ENCODE measurements at places on chromosomes 1 and 21.
A peak's percentile ranks its signal among the peaks of the same experiment; 100 is the strongest.

- no peaks in the 10 kb centered on the region for H3K27me3 ChIP-seq
- no peak overlapping the region for H3K27ac ChIP-seq
- H3K4me3 ChIP-seq: no peak overlapping the region
- DNase-seq: no peak
- H3K36me3 ChIP-seq: peaks cover 75% of the 10 kb centered on the region
These were observed 71.7 kb downstream of the TRIM11 start for GRCh38 chr1:228334954-228335353.

- no peak for DNase-seq
- H3K36me3 ChIP-seq: no peaks in the 10 kb centered on the region
- H3K4me3 ChIP-seq: no peak overlapping the region
- H3K4me1 ChIP-seq: no peaks in the 10 kb centered on the region
- H3K27me3 ChIP-seq: peaks cover 69% of the 10 kb centered on the region
These were observed 8.4 kb upstream of the GUCA2B start for GRCh38 chr1:42144711-42145388.

GRCh38 chr1:84973498-84974334 is 23.2 kb downstream of the MCOLN2 start:
- H3K4me1 ChIP-seq: no peaks in the 10 kb centered on the region
- no peak overlapping the region for H3K4me3 ChIP-seq
- DNase-seq: no peak
- no peak overlapping the region for H3K27ac ChIP-seq

DNA sequence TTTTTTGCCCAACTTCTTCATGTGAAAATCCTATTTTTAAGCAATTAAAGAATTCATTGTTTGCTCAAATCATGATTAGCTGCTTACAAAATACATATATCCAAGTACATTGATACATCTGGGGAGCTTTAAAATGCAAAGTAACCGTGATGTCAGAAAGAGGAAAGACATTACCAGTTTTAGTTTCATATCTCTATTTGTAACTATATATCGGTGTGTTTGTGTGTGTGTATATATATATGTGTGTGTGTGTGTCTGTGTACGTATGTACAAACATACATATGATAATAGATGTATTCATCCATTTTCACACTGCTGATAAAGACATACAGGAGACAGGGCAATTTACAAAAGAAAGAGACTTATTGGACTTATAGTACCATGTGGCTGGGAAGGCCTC is 310.1 kb downstream of the DPYD start:
- no peaks in the 10 kb centered on the region for H3K4me1 ChIP-seq
- H3K27me3 ChIP-seq: no peaks in the 10 kb centered on the region
- no peak overlapping the region for H3K4me3 ChIP-seq
- no peaks in the 10 kb centered on the region for H3K36me3 ChIP-seq
- no peak overlapping the region for H3K27ac ChIP-seq

- H3K36me3 ChIP-seq: no peaks in the 10 kb centered on the region
- peaks cover 42% of the 10 kb centered on the region for H3K4me1 ChIP-seq
- DNase-seq: no peak
These were observed 32.1 kb downstream of the TGFB2 start for GRCh38 chr1:218377143-218377660.

DNA sequence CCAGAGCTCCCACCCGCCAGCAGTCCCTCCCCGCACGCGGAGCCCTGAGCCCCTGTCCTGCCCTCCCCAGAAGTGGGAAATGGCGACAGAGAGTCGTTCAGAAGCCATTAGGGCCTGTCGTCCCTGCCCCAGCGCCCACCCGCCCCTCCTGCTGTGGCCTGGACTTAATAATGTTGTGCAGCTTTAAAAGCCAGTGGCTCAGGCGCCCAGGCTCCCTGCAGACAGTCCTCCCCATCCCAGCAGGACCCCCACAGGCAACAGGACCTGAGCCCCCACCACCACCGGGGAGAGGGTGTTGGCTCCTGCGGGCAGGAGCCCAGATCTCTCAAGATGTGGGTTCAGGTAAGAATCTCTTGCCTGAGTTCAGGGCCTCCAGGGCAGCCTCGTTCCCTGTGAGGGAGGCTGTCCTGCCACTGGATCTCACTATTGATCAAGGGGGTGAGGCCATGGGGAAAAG is 125.3 kb upstream of the RUNX3 start:
- peaks cover 59% of the 10 kb centered on the region for H3K27me3 ChIP-seq
- H3K4me1 ChIP-seq: no peaks in the 10 kb centered on the region
- H3K4me3 ChIP-seq: no peak overlapping the region
- H3K27ac ChIP-seq: no peak overlapping the region
- DNase-seq: no peak

DNA sequence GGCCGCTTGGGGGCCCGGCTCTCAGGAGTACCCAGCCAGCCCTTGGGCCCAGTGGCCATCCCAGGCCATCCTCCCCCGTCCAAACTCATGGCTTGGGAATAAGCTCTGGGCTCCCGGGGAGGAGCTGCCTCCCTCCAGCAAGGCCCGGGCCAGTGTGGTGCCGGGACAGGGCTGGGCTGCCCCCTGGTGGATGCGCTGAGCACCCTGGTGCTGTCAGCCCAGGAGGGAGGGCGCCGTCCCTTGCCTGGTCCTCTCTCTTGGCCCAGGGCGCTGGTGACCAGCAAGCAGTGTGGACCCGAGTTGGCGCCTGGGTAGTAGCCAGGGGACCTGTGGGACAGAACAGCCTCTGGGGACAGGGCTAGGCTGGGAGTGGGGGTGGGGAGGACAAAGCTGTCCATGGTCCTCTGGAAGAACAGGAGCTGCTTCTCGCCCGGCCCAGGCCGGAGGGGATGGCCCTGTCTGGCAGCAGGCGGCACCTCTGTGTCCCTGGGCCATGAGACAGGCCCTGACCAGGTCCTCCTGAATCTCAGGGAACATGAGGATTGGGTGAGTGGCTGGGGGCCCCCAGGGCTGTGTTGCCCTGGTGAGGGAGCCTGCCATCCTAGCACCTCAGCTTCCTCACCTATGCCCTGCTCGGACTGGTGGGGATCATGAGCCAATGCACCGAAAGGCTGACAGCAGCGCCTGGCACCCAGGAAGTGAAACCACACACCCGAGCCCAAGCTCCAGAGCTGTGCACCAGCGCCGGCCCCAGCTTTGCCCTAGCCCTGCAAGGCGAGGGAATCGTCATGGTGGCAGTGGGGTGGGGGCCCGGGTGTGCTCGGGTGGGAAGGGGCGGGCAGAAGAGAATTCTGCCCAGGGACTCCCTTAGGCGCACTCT is 9.4 kb downstream of the MORN1 start:
- peak; percentile 83 for DNase-seq
- peak overlapping the region; percentile 27 for H3K27ac ChIP-seq
- H3K36me3 ChIP-seq: no peaks in the 10 kb centered on the region

Measured in left ventricle myocardium inferior (tissue), 1 donor.